ENCODE measurements at places on chromosomes 11 and 22.

GRCh38 chr11:83948200-83948599 is 662.0 kb upstream of the CCDC90B start:
- no peak for DNase-seq

- no peak for DNase-seq
Measured at GRCh38 chr11:27187848-27188621, 147.4 kb downstream of the BBOX1 start.

DNA sequence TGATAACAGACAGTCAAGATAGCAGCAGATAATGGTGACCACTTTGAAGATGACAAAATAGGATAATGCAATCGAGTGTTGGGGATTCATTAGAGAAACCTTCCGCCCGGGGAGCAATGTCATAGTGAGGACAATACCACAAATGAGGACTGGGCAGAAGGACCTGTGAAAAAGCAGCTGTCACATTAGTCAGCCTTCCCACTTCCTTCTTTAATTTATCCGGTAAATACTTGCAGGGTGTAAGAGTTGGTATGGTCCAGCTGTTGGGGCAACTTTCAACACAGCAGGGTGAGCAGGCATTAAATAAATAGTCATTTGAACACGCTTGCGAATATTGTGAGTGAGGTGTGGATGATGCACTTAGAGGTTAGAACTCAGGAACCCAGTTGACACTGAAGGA is 132.5 kb upstream of the KIRREL3 start:
- no peak for DNase-seq

DNA sequence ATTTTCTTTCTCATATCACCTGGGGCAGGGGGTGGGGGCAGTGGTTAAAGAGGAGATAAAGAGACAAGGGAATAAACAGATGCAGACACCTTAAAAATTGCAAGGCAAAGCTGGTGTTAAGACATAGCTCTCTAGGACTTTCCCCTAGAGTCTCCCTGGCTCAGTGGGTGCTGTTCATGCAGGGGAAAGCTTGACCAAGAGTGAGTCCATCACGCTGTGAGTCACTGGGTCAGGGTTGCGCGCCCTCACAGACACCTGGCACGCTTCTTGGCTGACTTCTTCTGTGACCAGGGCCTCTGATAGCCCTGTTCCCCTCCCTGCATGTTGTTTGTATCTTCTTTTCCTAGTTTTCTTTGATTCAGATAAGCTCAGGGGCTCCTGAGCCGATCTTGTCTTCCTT is 31.9 kb downstream of the COMMD9 start:
- no peak for DNase-seq

- no peak for DNase-seq
Measured at GRCh38 chr22:36277482-36278291, 24.8 kb downstream of the APOL1 start.

- no peak for DNase-seq
Measured at GRCh38 chr22:22228921-22229320, 15.7 kb upstream of the VPREB1 start.

- no peak for DNase-seq
Measured at GRCh38 chr11:122803306-122803705, 35.0 kb upstream of the CRTAM start.

DNA sequence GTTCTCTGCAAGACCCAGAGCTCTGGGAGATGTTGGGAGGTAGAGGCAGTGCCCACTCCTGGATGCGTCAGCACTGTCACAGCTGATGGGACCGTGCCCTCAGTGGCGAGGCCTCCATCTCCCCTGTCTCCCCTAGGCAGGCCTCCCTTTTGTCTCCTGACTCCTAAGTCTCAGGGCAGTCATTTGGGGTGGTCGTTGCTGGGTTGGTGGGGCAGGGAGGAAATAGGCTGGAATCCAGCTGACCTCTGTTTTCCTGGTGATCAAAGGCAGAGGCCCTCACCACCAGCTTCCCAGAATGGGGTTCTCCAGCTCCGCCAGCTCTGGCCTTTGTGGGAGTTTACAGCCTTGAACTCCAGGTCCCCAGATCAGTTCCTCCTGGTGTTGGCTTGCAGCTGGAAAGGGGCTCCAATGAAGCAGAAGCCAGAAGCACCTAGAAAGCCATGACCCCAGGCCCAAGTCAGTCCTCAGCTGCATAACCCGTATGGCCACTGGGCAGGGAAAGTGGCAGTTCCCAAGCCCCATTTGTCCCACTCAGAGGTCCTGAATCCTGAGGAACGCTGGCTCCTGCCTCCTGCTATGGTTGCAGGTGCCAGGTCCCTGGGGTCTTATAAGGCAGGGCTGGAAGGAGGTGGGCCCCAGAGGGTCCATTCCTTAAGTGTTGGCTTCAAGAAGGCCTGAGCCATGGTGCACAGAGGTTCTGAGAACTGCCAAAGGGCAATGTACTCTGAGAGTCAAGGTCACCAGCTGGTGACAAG is 7.3 kb upstream of the FXYD2 start:
- no peak for DNase-seq

DNA sequence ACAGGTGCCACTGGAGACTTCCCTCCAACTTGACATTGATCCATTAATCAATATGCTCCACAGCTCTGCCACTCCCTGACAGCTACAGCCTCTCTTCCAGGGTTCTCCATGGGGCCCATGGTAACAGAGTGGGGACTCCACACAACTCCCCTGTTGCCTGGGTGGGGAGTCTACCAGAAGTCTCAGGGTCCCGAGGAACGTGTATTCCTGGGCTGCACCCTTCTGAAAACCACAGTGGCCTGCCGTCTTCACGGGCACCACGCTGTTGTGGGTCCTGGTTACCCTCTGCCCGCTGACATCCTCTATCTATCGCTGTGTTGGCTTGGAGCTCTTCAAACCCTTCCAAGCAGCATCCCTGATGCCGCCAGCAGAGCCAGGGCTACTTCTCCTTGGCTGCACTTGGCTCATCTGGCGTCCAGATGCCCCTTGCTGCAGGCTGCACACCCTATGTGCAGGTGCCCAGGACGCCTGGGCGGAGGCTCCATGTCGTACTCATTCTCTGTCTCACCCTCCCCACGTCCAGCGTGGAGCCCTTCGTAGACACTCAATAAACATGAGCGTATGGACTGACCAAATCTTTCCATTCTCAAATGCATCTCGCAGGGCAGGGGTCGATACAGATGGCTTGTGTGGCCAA is 1341.8 kb downstream of the TBC1D22A start:
- no peak for DNase-seq

DNA sequence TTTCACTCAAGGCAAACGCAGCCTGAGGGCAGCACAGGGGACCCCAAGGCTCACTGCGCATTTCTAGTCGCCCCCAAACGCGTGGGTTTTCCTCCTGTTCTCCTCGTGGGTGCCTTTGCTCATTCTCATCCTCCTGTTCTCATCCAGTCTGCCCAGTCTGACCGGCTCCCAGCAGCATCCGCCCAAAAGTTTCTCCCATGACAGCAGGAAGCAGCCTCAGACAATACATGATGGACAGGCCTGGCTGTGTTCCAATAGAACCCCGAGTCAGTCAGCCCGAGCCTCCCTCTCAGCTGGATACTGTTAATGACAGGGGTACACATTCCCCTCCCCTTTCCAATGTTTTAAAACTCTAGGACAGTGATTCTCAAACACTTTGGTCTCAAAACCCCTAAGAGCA is 22.5 kb upstream of the KRTAP5-7 start:
- DNase-seq = peak; percentile 21

DNA sequence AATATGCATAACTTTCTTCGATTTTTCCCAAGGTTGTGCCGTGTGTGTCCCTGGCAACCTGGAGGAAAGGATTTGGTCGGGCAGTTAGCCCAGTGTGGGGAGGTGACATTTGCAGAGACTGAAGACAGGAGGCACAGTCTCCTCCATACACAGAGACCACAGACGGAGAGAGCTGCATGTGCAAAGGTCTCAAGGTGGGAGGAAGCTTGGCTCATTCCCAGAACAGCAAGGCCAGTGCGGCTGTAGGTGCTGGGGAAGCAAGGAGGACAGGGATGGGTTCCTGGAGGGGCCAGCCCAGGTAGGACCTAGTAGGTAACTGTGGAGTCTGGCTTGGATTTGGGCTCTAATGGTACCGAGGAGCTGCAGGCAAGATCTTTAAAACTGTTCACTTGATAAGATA is 20.7 kb upstream of the CPT1A start:
- DNase-seq = no peak

- DNase-seq = no peak
Measured at GRCh38 chr11:63906585-63906984, 10.4 kb downstream of the RCOR2 start.

DNA sequence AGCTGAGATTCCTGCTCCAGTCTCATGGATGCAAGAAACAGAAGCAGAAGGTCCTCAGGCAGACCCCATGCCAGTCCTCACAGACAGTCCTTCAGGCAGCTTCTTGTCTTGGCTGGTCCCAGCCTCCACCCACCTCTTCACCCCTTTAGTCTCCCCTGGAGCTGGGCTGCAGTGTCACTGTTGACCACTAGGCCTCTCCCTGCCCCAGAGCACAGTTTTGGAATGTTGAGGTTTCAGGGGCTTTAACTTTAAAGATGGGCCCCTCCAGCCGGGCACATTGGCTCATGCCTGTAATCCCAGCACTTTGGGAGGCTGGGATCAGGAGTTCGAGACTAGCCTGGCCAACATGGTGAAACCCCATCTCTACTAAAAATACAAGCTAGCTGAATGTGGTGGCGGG is 39.5 kb upstream of the GCAT start:
- no peak for DNase-seq

GRCh38 chr11:111229604-111230003 is 15.9 kb upstream of the POU2AF2 start:
- no peak for DNase-seq

GRCh38 chr11:124749912-124750311 is 2.1 kb downstream of the VSIG2 start:
- DNase-seq = no peak

DNA sequence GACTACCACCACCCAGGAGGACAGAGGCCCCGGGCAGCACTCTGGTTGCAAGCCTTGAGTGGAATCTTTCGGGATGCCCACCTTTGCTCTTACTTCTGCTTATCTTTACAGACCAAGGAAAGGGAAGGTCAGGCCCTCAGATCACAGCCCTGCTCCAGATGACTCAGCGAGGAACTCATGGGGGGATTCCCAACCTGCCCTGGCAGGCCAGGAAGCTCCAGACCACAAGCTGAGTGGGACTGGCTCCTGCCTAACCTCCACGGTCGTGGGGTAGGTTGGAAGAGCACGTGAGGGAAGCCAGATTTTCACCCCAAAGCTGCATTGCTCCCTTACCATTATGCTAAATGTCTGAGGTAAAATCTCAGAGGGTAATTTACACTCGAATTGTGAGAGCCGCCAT is 11.8 kb downstream of the TBC1D10A start:
- DNase-seq = no peak

DNA sequence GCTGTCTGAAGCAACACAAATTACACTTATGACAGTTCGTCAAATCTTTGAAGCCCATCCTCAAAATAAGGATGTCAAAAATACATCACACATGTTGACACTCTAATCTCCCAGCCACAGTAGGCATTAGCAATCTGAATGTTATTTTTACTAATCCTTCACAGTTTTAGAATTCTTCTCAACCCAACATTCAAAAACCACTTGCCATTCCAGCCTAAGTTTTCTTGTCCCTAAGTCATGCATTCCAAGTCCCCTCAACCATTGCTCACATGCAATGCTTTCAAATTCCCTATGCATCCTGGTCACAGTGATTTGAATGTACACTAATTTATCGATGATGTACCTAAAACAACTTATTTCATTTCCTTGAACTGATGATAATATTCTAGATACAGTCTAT is 7.5 kb downstream of the BDNF start:
- DNase-seq = no peak

- DNase-seq = no peak
Measured at GRCh38 chr11:44944853-44945235, 5.8 kb downstream of the TP53I11 start.

GRCh38 chr11:13287036-13287435 is 9.4 kb downstream of the BMAL1 start:
- DNase-seq = no peak

GRCh38 chr11:32427935-32428664 is 7.2 kb downstream of the WT1 start:
- DNase-seq = no peak

DNA sequence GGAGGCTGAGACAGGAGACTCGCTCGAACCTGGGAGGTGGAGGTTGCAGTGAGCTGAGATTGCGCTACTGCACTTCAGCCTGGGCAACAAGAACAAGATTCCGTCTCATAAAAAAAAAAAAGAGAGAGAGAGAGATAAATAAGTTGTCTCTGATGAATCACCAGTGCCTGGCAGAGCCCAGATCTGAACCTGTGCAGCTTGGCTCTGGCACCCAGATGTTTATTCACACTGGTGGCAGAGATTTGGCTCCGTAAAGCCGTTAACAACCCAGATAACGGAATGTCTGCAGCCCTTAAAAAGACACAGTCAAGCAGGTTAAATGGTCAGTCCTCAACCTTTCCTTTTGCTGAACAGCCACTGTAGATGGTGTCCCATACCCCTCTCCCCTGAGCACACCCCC is 33.5 kb upstream of the RTL6 start:
- DNase-seq = no peak

DNA sequence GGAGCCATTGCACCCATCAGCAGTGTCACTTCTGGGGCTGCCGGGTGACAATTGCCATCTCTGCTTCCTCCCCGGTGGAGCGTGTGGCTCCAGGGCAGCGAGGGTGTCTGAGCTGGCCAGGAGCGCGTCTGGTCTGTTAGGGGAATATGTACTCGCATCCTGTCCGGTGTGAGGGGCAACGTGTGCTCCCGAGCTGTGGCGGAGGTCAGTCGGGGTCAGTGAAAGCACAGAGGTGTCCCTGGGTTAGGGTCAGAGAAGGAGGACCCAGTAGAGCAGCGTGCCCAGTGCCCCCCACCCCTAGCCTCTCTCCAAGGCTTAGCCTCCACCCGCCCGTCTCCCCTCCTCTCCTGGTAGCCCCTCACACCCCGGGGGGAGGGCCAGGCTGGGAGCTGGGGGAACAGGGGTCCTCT is 1.5 kb downstream of the CLCF1 start:
- no peak for DNase-seq

DNA sequence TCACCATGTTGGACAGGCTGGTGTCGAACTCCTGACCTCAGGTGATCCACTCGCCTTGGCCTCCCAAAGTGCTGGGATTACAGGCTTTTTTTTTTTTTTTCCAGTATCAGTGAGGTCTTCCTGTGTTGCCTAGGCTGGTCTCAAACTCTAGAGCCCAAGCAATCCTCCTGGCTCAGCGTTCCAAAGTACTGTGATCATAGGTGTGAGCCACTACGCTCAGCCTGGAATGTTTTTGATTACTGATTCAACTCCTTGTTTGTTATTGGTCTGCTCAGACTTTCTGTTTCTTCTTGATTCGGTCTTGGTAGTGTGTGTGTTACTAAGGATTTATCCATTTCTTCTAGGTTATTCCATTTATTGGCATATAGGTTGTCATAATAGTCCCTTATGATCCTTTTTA is 31.3 kb downstream of the NAGA start:
- DNase-seq = no peak
